ENCODE measurements at places on chromosomes 12 and 14.

DNA sequence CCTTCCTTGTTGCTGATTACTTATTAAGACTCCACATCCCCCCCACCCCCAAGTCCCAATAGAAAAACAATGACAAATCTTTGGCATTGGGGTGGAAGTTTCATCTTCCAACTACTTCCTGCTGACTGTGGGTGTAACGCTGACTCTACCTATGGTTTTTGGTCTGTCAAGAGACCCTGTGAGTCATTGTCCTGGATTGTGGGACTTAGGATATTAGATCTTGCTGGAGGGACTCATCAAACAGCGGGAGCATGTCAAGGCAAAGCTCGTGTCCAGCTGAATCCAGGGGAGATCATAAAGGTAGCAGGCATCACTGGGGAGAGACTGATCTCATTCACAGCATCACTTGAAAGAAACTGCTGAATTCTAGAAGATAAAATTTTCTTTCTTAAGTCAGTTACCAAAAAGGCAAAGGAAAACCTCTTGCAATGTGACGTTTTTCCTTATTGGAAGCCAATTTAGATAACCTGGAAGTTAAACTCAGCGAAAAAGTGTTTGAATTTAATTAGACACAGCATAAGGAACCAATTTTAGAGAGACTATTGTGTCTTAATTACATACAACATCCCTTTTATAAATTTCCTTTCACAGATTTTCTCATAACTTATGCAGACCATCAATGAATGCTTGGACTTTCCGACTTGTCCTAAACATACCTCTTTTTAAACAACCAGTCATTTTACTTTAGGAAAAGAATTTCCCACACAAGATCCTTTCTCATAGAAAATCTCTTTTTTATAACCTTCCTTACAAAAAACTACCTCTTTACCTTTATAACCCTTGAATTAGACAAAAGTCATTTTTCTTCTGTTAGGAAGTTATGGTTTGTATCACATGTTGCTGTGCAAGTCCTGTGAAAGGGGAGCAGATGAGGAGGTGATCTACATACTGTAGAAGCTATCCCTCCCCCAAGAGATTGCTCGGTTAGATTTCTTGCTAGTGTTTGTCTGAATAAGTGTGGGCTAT lies 94.6 kb upstream of the SCAF11 start:
- no peak for DNase-seq

- no peak for DNase-seq
Observed at GRCh38 chr14:53786045-53786444, 170.6 kb downstream of the BMP4 start.

DNA sequence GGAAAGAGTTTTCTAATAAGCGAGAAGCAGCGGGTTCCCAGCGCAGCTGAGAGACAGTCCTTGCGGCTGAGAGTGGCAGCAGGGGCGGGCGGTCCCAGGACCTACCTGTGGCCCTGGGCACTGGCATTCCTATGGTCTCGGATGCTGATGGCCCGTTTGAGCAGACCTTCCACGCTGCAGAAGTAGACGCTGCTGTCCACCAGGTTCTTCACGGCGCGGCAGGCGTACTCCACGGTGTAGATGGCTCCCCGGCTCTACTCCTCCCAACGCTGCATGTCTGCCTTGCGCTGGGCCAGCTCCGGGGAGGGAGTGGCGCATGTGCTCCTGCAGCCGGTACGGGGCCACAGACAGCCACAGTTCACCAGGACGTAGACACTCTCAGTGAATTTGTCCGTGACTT lies 21.8 kb upstream of the PLEKHA5 start:
- no peak for DNase-seq

- DNase-seq = no peak
Observed at GRCh38 chr12:97363693-97364092, 98.9 kb upstream of the RMST start.

DNA sequence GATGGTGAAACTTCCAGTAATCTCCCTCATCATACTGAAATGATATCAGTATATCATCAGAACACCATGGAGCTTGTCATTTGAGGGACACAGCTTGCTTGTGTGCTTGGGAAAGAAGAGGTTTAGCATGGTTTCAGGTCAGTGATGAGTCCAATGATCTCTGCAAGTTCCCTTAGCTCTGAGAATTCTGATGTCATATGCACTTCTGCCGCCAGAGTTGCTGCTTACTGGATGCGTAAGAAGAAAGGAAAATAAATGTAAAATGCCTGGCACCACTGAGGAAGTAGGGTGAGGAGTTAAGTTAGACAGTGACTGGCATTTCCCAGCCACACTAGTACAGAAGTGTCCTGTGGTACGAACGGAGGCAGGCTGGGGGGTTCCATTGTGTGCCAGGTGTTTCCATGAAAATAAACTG lies 22.6 kb downstream of the PRKCH start:
- DNase-seq = no peak

GRCh38 chr14:73368616-73369015 lies 89.7 kb downstream of the NUMB start:
- DNase-seq = no peak

- DNase-seq = no peak
Observed at GRCh38 chr12:52232203-52232673, 805 bp upstream of the KRT7 start.

- no peak for DNase-seq
Observed at GRCh38 chr14:19775587-19775986, 2.3 kb downstream of the OR4M1 start.

Data from renal cortex interstitium (tissue), 15 donors.